Stomach (tissue), 19 donors: ENCODE measurements at places on chromosomes 7 and 10. TPM values are rescaled to one million over a fixed set of nuclear protein-coding genes. Genes with fewer than 3 reads are reported as not detected.

- no peak overlapping the region for H3K27ac ChIP-seq
- no peak for DNase-seq
- peaks cover under 1% of the 10 kb centered on the region for H3K4me1 ChIP-seq
- no peaks in the 10 kb centered on the region for H3K27me3 ChIP-seq
- no peak overlapping the region for H3K4me3 ChIP-seq
These were observed 83.9 kb downstream of the LHPP start for GRCh38 chr10:124545351-124546054.

DNA sequence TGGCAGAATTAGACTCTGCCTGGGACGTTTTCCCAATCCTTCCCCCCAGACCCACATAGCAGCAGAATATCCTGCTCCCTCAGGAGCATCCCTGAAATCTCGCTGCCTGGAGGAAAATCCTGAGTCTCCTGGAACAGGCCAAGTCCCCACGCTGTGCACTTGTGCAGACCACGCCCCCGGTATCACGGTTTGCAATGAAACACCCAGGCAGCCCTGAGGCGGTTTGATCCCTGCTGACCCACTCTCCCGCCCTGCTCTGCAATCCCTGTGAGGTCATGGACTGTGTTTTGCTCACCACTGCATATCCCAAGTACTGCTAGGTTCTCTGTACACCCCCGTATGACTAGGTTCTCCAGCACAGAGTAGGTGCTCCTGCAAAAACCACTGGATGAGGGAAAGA is 411.8 kb upstream of the MGMT start:
- H3K4me3 ChIP-seq, result no peak overlapping the region
- H3K4me1 ChIP-seq, result no peaks in the 10 kb centered on the region
- H3K27ac ChIP-seq, result no peak overlapping the region
- no peaks in the 10 kb centered on the region for H3K36me3 ChIP-seq
- no peaks in the 10 kb centered on the region for H3K27me3 ChIP-seq

- peak overlapping the region; percentile 64 for H3K4me3 ChIP-seq
- no peak for DNase-seq
- H3K4me1 ChIP-seq, result peaks cover 14% of the 10 kb centered on the region
These were observed 929 bp downstream of the HOXA6 start for GRCh38 chr7:27146491-27147198.

DNA sequence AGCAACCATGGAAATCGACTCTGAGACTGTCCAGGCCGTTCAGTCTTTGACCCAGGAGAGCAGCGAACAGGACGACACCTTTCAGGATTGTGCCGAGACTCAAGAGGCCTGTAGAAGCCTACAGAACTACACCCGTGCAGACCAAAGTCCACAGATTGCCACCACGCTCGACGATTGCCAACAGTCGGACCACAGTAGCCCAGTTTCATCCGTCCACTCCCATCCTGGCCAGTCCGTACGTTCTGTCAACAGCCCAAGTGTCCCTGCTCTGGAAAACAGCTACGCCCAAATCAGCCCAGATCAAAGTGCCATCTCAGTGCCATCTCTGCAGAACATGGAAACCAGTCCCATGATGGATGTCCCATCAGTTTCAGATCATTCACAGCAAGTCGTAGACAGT is 82.0 kb upstream of the SAMD8 start:
- H3K27ac ChIP-seq, result no peak overlapping the region
- H3K27me3 ChIP-seq, result no peaks in the 10 kb centered on the region
- DNase-seq, result no peak
- no peak overlapping the region for H3K4me3 ChIP-seq
- peaks cover 22% of the 10 kb centered on the region for H3K4me1 ChIP-seq
- H3K36me3 ChIP-seq, result peaks cover 69% of the 10 kb centered on the region

GRCh38 chr10:126135177-126135576 is 238.8 kb downstream of the FANK1 start:
- H3K27me3 ChIP-seq, result no peaks in the 10 kb centered on the region
- DNase-seq, result no peak
- H3K4me1 ChIP-seq, result no peaks in the 10 kb centered on the region
- H3K4me3 ChIP-seq, result no peak overlapping the region
- H3K27ac ChIP-seq, result no peak overlapping the region

DNA sequence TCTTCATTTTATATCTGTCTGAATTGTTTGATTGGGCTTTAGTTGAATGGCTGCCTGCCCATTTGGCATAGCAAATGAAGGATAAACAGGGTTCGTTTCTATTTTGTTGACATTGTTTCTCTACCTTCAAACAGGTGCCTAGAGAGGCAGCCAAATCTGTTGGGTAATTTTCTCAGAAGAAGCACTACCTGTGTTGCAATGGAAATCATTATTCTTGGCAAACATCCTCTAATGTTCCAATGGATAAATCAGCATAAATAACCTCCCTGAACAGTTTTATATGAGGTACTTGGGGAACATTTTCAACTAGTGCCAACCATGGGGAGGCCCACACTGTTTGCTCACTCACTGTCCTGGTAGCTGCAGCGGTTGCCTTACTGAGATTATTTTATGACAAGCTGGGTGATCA is 64.4 kb upstream of the PLPP4 start:
- H3K4me3 ChIP-seq, result no peak overlapping the region
- H3K27ac ChIP-seq, result no peak overlapping the region
- H3K36me3 ChIP-seq, result no peaks in the 10 kb centered on the region

GRCh38 chr10:66928776-66929175 is 2.9 kb downstream of the LRRTM3 start:
- no peak overlapping the region for H3K4me3 ChIP-seq
- H3K4me1 ChIP-seq, result no peaks in the 10 kb centered on the region
- H3K27me3 ChIP-seq, result peaks cover 24% of the 10 kb centered on the region
- no peak for DNase-seq
- H3K36me3 ChIP-seq, result no peaks in the 10 kb centered on the region
- H3K27ac ChIP-seq, result no peak overlapping the region

DNA sequence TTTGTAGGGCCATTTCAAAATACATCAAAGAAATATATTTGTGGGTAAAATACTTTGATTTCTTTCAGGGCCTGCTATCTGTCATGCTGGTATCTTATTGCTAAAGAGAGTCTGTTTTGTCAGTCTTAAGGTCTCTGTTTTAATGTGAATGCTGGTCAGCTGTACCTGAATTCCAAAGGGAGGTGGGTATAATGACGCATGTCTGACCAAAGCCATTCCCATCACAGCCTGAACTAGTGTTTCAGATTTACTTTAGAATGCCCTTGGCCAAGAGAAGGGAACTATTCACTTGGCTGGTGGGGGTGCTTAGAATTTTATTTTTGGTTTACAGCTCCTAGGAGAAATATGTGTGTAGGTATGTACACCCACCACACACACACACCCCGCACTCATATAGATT is 30.6 kb upstream of the MYL10 start:
- H3K4me1 ChIP-seq, result no peaks in the 10 kb centered on the region
- no peak for DNase-seq
- no peaks in the 10 kb centered on the region for H3K36me3 ChIP-seq
- no peak overlapping the region for H3K27ac ChIP-seq
- H3K4me3 ChIP-seq, result no peak overlapping the region

- no peak for DNase-seq
- no peak overlapping the region for H3K27ac ChIP-seq
- H3K4me1 ChIP-seq, result peaks cover 7% of the 10 kb centered on the region
These were observed 89.7 kb upstream of the PDGFA start for GRCh38 chr7:609365-609764.

DNA sequence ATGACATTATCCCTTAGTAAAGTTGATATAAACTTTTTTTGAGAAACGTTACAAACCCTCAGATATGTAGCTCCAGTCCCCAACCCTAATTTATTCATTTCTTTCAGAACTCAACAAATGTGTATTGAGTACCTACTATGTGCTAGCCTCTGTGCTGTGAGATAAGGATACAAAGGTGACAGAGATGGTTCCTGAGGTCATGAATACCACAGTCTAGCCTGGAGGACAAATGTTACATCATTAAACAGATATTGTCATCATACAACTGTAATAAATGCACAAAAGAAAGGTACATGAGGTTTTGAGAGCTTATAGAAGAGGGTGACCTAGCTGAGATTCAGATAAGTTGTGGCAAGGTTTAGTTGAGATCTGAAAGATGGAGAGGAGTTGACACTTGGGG is 4.4 kb upstream of the WIPF3 start:
- H3K36me3 ChIP-seq, result no peaks in the 10 kb centered on the region
- DNase-seq, result no peak
- H3K4me3 ChIP-seq, result no peak overlapping the region
- no peak overlapping the region for H3K27ac ChIP-seq

GRCh38 chr7:139124084-139124914 is 14.8 kb upstream of the ZC3HAV1 start:
- no peak overlapping the region for H3K4me3 ChIP-seq
- no peak overlapping the region for H3K27ac ChIP-seq
- H3K36me3 ChIP-seq, result no peaks in the 10 kb centered on the region
- peaks cover under 1% of the 10 kb centered on the region for H3K4me1 ChIP-seq
- no peak for DNase-seq
- H3K27me3 ChIP-seq, result peaks cover 16% of the 10 kb centered on the region

- H3K4me1 ChIP-seq, result peaks cover 77% of the 10 kb centered on the region
- peaks cover under 1% of the 10 kb centered on the region for H3K36me3 ChIP-seq
- peak overlapping the region; percentile 90 for H3K27ac ChIP-seq
- no peak overlapping the region for H3K4me3 ChIP-seq
These were observed 6.5 kb downstream of the VSIR start for GRCh38 chr10:71766717-71767419.

- H3K27me3 ChIP-seq, result no peaks in the 10 kb centered on the region
- no peaks in the 10 kb centered on the region for H3K4me1 ChIP-seq
- no peak overlapping the region for H3K27ac ChIP-seq
- no peak for DNase-seq
- no peak overlapping the region for H3K4me3 ChIP-seq
These were observed 119.6 kb downstream of the EMX2 start for GRCh38 chr10:117662126-117662525.

DNA sequence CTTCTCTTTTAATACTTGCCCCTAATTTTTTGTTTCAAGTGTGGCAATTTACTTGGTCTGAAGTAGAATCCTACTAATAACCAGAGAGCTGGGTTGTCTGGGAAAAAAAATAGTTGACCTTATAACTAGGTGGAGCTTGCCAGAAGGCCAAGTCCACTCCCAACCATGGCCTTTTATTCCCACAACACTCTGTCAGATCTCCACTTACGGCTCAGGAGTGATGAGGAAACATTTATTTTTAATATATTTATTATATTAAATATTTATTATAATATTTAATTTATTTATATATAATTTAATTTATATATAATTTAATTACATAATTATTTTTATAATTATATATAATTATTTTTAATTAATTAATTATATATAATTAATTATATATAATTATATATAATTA is 58.8 kb downstream of the TSPAN12 start:
- no peaks in the 10 kb centered on the region for H3K36me3 ChIP-seq
- H3K4me3 ChIP-seq, result no peak overlapping the region
- DNase-seq, result no peak
- no peak overlapping the region for H3K27ac ChIP-seq
- H3K4me1 ChIP-seq, result no peaks in the 10 kb centered on the region
- H3K27me3 ChIP-seq, result no peaks in the 10 kb centered on the region

- no peaks in the 10 kb centered on the region for H3K36me3 ChIP-seq
- DNase-seq, result no peak
- H3K27ac ChIP-seq, result no peak overlapping the region
- H3K4me1 ChIP-seq, result no peaks in the 10 kb centered on the region
- no peaks in the 10 kb centered on the region for H3K27me3 ChIP-seq
- H3K4me3 ChIP-seq, result no peak overlapping the region
These were observed 20.6 kb upstream of the VPS41 start for GRCh38 chr7:38929460-38930171.

GLI3 gene
- 2.8 TPM for polyA plus RNA-seq

FAM131B gene
- 0.56 TPM for polyA plus RNA-seq

ERV3-1 gene
- polyA plus RNA-seq, result 3.5 TPM

NODAL gene
- polyA plus RNA-seq, result not detected

GATA3 gene
- 0.18 TPM for polyA plus RNA-seq

C1QL3 gene
- polyA plus RNA-seq, result not detected

FAM180A gene
- 2.1 TPM for polyA plus RNA-seq

HNRNPF gene
- 87.5 TPM for polyA plus RNA-seq
